ENCODE measurements at places on chromosomes 1 and 21. TPM values are rescaled to one million over a fixed set of nuclear protein-coding genes. Genes with fewer than 3 reads are reported as not detected.

Gene LY9
- total RNA-seq, result 3.2 TPM

Gene TLCD4
- 18.2 TPM for total RNA-seq

- no peak for DNase-seq
These were observed 491.5 kb upstream of the B3GALT2 start for GRCh38 chr1:193677874-193678273.

DNA sequence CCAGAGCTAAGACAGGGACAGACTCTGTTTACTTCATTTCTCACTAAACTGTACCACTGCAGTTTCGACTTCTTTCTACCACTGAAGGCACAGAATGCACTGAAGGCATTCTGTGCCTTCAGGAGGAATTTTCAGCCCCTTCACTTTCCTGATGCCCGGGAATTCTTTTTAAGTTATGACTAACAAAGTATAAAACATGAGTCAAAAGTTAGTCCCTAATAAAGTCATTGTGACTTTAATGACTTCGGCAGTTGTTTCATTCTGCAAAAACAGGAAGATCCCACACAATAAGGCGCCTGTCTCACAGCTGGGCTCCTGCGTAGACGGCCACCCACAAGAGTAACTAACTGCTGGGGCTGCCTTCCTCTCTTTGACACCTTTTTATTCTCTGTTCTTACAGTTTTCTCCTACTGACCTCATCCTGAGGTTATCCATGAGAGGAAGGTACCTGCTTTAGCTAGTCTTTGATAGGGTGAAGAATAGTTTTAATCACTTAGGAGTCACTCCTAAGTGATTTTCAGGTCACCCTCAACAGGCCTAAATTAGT, 183.9 kb upstream of the SGIP1 start:
- no peak for DNase-seq

- no peak for DNase-seq
These were observed 167.4 kb downstream of the DUSP10 start for GRCh38 chr1:221574529-221574928.

DNA sequence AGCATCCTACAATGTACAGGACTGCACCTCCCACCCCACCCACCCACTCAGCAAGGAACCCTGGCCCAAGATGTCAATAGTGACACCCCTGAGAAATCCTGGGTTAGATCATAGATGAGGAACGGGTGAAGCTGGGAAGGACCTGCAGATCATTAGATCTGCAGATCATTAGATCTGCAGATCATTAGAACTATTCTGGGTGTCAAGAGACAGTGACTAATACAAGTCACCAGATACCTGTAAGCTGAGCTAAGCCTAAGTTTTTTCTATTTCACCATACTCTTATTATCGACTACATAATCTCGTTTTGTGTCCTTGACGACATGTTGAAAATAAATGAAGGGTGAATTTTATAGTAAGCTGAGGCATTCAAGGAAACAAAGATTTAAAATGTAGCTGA, 325.7 kb downstream of the DUSP10 start:
- no peak for DNase-seq

GRCh38 chr1:78060857-78061563, 15.2 kb downstream of the GIPC2 start:
- no peak for DNase-seq

- no peak for DNase-seq
These were observed 1372.3 kb downstream of the AMY1C start for GRCh38 chr1:105122041-105122440.

- no peak for DNase-seq
These were observed 81.2 kb upstream of the KCND3 start for GRCh38 chr1:112070677-112071076.

DNA sequence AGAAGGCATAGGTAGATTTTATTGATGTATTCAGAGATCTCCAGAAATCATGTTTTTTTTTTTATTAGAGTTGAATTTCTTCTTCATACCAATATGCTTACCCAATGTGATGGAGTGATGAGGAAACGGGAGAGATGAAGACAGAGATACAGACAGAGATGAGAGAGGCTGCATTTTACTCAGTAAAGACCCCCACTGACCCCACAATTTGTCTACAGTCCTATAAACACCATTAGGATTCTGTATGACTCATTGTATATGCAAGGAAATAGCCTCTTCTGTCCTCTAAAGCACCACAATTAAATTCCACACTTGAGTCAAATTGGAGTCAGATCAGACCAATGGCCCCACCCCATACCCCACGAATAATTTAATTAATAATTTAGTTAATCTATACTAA, 44.0 kb downstream of the RUNX1 start:
- no peak for DNase-seq

GRCh38 chr1:235023711-235024439, 104.8 kb downstream of the TOMM20 start:
- DNase-seq, result no peak

DNA sequence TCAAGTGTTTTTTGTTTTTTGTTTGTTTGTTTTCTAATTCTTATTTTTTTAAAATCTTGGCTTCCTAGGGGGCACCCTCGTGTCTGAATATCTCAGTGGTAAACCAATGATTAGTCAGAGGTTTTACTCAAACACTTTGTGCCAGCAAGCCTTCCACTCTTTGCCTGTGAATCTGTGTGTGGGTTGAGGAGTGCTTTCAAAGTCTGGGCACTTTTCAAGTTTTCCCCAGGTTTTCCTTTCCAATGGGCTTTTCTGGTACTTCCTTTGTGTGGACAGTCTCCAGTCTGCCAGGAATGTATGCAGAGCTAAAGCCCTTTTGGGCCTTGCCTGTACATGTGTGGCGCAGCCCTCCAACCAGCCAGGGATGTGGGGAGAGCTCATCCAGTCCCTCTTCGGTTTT, 9.7 kb upstream of the PPIE start:
- no peak for DNase-seq

GRCh38 chr1:23524163-23524562, 6.9 kb downstream of the E2F2 start:
- DNase-seq, result no peak

Data from ureter (tissue), 1 donor.